ENCODE measurements at places on chromosomes 2 and 18.
A peak's percentile ranks its signal among the peaks of the same experiment; 100 is the strongest.

GRCh38 chr2:114368705-114369104, 73.7 kb upstream of the DPP10 start:
- peak; percentile 1 for DNase-seq

GRCh38 chr2:51511002-51511401, 479.1 kb upstream of the NRXN1 start:
- DNase-seq: no peak

- DNase-seq: peak; percentile 7
These were observed 136.6 kb upstream of the ACAA2 start for GRCh38 chr18:49949951-49950395.

DNA sequence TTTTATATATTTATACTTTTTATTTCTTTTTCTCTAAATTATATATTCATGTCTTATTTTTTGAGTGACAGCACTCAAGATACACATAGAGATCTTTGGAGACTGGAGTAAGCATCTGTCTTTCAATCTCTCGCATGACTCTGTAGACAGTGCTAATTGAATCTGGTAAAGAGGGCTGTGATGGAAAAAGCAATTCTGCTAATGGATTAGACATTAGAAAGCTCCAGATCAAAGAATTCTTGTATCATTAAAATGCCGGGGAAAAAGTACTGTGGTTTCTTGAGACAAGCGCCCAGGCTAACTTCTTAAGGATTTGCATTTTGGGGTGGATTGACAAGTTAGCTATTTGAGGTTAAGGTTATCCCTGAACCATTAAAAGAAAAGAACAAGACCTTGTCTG, 383.1 kb upstream of the TNP1 start:
- DNase-seq: no peak

DNA sequence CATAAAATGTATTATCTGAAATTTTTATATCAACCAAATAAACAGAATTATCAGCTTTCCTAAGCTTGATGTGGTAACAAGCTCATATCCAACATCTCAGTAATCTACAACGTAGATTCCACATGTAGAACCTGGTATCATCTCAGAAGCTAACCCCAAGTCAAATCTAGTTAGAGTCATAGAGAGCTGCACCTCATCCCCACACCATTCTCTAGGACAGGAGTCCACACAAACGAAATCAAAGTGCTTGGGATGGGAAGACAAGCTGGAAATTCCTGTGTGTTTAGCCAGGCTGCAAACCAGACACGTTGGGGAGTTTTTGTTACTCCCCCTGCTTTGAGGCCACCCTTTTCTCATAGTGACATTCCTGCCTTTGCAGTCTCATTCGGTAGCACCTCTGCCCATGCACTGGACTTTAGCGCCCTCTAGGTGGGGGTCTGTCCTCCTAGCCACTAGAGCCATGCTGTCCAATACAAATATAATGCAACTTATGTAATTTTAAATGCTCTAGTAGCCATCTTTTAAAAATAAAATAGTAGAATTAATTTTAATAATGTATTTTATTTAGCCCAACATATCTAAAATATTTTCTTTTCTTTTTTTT, 28.1 kb upstream of the SATB2 start:
- peak; percentile 75 for DNase-seq

- no peak for DNase-seq
These were observed 99.4 kb upstream of the PKDCC start for GRCh38 chr2:41948397-41948763.

- DNase-seq: no peak
These were observed 498.5 kb downstream of the EIPR1 start for GRCh38 chr2:2879071-2879470.

DNA sequence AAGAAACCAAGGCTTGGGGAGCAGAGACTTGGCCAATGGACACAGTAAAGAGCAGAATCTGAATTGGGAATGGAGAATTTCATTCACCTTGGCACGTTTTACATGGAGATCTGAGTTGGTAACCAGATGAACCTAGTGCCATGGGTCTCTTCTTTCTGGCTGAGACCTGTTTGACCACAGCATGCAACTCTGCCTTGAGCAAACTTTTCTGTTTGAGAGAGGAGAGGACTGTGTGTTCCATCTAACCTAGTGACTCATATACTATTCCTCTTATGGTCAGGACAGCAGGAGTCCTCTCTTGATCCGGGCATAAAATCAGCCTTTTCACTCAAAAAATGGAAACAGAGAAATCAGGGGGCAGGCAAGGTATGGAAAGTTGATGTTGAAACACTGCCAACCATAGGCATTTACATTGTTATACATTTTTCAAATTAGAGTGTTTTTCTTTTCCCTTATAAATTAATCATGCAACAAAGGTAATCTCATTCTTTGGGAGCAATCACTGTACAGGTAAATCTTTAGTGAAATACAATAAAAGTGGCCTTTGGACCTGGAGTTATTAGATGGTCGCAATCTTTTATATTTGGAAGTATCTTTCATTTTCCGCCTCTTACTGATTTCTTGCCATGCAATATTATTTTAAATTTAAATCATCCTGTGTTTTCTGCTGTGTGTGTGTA, 86.7 kb downstream of the NRP2 start:
- no peak for DNase-seq

DNA sequence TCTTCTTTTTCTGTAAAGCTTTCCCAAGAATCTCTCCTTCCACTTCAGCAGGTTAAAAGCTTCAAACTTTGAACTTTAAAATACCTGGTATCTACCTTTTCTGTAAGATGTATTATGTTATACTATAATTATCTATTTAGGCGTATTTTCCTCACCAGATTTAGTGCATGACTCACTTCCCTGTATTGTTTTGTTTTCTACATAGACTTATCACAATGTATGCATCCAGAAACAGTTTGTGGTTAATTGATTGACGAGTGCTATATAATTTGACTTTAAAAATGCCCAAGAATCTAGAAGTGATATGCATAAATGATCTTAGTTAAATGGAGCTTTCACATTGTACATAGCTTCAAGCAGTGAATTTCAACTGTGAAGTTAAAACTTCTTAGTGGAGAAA, 473.9 kb upstream of the CDH2 start:
- DNase-seq: no peak

- DNase-seq: no peak
These were observed 103.3 kb upstream of the RBBP8 start for GRCh38 chr18:22829781-22830180.

DNA sequence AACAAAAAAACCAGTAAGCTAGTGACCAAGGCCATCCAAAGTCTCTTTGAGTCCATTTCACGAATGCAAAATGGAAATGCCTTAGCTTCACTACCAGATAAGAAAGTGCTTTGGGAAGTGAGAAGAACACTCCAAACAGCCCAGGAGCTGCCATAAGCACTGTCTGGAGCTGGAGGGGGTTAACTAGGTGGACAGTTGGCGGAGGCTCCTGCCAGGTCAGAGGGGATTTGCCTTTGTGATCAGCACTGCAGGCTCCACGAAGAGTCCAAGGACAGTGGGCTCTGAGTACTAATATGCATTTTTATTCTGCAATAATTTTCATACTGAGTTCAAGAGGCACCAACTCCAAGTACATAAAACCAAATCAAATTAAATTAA, 233.3 kb upstream of the SMAD2 start:
- no peak for DNase-seq

DNA sequence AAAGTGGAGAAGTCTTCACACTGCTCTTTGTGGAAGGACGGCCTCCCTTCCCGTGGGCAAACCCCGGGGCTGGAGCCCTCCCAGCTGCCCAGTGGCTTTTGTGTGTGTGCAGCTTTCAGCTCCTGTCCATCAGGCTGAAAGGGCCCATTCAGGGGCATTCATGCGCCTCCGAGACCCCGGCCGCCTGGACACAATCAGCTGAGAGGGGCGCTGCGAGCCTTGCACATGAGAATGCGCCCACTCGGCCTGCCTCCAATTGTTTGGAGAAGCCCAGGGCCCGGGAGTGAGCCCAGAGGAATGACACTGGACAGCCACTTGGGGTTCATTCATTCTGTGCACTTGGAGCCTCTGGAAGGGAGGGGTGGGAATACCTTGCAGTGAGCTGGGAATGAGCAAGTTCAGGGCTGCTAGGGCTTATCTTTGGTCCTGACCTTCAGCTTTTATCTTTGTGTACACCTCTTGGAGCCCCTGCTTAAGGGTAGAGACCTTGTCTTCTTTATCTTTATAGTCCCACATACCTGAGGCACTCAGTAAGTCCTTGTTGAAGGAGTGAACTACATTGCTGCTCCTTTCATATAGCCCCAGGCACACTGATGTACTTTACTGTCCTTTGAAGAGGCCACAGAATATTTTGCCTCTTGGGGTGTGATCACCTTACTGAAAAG, 56.5 kb downstream of the TCF7L1 start:
- DNase-seq: no peak

GRCh38 chr2:215019085-215019484, 119.3 kb downstream of the ABCA12 start:
- DNase-seq: no peak

GRCh38 chr2:71156573-71156972, 26.1 kb downstream of the MPHOSPH10 start:
- no peak for DNase-seq

DNA sequence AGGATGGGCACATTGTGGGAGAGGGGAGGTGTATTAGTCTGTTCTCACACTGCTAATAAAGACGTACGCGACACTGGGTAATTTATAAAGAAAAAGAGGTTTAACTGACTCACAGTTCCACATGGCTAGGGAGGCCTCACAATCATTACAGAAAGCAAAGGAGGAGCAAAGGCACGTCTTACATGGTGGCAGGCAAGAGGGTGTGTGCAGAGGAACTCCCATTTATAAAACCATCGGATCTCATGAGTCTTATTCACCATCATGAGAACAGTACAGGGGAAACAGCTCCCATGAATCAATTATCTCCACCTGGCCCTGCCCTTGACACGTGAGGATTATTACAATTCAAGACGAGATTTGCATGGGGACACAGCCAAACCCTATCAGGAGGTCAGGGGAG, 266.7 kb downstream of the HAUS1 start:
- DNase-seq: no peak

- no peak for DNase-seq
These were observed 3.7 kb upstream of the ADI1 start for GRCh38 chr2:3522961-3523421.

- peak; percentile 82 for DNase-seq
These were observed 62.0 kb downstream of the ANKRD44 start for GRCh38 chr2:197248623-197249022.

Data from hematopoietic multipotent progenitor cell treated with erythropoietin and hydrocortisone succinate and interleukin-3 and kit ligand, for 4 days (in vitro differentiated cells).